Large intestine (tissue), 12 donors: ENCODE measurements at places on chromosomes 2 and 18. TPM values are rescaled to one million over a fixed set of nuclear protein-coding genes. Genes with fewer than 3 reads are reported as not detected.

DNA sequence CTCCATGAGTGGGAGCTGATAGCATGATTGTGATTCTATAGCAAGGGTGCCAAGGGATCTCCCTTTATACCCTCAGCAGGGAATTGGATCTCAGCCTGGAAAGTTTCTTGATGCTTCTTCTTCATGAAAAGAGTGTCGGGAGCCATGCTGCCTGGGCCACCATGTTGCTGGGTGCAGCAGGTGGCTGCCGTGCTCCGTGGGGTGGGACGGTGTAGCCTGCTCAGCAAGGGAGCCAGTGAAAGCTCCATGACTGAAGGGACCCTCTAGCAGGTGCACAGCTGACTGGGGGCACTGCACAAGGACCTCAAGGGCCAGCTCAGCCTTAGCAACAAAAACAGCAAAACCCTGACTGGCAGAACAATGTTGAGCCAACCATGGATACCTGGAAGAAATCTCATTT, 368.9 kb upstream of the HS6ST1 start:
- no peak for DNase-seq

- DNase-seq, result no peak
Observed at GRCh38 chr18:48947560-48947959, 3.2 kb downstream of the SMAD7 start.

GRCh38 chr2:200172944-200173581, 133.4 kb upstream of the SPATS2L start:
- DNase-seq, result no peak

- no peak for DNase-seq
Observed at GRCh38 chr18:6734726-6735430, 5.4 kb downstream of the ARHGAP28 start.

DNA sequence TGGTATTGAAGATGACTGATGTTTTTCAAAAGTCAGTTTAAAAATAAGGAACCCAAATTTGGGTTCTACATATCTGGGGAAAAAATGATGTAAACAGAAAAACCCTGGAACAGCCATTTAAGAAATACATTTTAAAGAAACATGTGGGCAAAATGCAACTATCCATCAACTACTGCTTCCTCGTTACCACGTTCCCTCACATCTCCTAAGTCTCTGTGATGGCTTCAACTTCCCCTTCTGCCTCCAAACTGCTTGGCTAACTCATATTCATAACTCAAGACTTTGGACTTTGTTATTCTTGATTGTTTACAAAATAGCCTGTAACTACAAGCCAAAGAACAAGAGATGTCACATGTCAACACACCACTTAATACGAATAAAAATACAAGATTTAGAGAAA, 116.3 kb downstream of the DYM start:
- DNase-seq, result no peak

GRCh38 chr2:184339966-184340365, 258.4 kb upstream of the ZNF804A start:
- no peak for DNase-seq

DNA sequence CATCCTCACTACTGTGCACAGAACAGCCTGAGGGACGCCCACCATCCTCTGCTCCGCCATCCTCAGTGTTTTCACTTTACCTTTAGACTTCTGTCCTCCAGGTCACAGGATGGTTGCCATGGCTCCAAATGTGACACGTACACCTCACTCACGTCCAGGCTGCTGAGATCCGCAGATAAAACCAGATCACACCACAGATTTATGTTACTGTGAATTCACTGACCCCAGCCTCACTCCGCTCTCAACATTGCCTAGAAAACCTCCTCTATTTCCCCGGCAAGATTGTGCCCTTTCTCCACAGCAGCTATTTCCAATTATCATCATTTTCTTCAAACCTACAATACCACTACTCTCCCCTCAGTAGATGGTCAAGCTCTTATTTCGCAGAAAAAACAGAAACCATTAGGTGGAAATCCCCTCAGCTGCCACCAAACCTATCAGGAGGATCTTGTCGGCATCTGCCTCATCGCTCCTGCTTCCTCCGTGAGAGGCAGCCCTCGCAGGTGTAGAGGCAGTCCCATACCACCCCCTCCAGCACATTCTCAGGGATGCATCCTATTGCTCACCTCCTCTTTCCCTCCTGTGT, 49.8 kb upstream of the SLC1A4 start:
- no peak for DNase-seq

- no peak for DNase-seq
Observed at GRCh38 chr2:219728991-219729487, 101.6 kb downstream of the SLC4A3 start.

DNA sequence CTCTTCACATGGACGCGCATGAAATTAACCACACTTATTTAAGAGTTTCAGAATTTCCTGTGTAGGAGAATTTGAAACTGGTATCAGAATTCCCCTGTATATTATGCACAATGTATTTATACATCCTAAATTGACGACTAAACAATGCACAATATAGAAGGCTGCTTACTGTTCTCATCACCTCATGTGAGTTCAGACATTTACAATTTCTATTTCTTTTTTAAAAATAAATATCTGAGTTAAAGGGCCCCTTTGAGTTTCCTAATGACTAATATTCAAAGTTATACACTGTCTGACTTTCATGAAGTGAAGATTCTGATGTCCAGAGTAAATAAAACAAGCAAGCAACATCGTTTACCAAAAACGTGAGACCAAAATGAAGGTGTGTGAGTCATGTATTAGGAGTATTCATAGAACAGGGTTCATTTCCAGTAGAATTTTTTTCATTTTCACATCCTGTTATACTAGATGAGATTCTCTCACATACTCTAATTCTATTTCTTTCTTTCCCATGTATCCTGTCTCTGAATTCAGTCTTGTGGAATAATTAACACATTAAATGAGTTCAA, 406.2 kb downstream of the NUP35 start:
- no peak for DNase-seq

DNA sequence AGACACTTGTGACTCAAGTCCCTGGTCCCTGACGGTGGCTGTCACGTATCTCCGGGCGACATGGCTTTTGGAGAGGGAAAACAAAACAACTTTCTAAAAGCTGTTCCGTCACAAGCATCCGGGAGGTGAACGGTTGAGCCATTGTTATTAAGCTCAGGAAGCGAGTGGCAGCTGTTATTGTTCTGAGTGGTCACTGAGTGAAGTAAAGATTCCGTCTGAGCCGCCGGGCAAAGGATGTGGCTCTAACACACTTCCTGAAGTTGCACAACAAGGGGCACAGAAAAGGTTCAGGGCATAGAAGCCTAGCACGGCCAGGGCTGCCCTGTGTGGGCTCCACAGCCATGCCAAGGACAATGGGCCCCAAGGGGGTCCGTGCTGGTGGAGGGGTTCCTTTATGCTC, 24.3 kb downstream of the INPP5D start:
- DNase-seq, result no peak

DNA sequence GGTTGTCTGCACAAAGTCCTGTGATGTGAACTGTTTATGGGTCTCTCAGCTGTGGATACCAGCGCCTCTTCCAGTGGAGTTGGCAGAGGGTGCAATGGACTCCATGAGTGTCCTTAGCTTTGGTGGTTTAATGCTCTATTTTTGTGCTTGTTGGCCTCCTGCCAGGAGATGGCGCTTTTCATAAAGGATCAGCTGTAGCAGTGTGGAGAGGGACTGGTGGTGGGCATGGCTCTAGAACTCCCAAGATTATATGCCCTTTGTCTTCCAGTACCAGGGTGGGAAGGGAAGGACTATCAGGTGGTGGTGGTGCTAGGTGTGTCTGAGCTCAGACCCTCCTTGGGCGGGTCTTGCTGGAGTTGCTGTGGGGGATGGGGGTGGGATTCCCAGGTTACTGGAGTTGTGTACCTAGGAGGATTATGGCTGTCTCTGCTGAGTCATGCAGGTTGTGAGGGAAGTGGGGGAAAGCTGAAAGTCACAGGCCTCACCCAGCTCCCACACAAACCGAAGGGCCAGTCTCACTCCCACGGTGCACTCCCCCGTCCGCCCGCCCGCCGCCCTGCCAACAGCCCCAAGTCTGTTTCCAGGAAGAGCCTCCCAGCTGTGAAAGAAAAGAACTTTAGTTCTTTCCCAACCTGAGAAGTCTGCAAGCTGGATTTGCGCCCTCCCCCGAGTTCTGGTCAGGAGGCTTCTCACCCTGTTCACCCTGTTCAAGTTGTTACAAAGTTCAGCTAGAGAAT, 108.1 kb downstream of the MARCO start:
- peak; percentile 54 for DNase-seq

GRCh38 chr2:105606081-105606480, 138.6 kb upstream of the NCK2 start:
- DNase-seq, result no peak

DNA sequence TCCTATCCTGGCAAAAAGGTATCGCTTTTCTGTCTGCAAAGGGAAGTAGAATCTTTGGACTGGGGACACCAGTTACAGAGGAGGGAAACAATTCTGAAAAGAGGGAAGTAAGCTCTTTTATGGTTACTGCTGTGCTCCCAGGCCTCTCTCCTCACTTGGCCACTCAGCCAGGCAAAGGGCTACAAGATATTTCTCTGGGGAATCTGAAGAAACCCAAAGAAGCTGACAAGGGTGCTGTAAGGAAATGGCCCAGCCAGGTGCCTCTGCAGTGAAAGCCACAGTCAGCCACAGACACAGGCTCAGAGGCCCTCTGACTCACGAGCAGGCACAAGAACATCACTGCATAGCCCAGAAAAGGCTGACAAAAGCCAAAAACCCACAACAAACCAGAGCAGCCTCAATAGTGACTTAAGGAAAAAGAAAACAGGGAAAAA, 5.8 kb downstream of the HDLBP start:
- no peak for DNase-seq

DNA sequence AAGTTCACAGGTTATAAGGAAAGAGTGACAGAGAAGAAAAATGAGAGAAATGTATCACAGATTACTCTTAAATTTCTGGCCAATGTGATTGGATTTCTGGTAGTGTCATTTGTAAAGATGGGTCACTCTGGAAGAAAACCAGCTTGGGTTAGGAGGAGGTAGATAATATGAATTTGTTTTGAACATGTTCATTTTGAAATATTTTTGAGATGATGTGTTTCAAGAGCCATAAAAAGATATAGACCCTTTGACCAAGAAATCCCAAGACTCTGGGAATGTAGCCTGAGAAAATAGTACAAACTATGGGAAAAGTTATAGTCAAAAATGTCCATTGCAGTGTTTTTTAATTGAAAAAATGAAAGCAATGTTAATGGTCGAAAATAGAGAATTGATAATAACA, 70.7 kb downstream of the CALCRL start:
- DNase-seq, result no peak

DNA sequence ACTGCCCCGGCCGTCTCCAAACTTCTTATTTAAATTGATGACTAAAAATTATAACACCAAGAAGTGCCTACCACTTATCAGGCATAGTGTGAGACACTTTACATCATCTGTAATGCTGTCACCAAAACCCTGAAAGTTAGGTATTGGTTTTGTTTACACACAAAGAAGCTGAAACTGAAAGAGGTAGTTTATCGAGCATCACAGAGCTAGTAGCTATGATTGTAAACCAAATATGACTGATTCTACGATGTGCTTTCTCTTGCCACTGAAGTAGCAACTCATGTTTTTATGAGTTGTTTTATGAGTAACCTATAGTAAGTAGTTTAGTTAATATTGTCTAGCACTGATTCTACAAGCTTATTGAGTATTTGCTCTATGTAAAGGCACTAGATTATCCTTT, 31.5 kb downstream of the DYNC1I2 start:
- DNase-seq, result no peak

DNA sequence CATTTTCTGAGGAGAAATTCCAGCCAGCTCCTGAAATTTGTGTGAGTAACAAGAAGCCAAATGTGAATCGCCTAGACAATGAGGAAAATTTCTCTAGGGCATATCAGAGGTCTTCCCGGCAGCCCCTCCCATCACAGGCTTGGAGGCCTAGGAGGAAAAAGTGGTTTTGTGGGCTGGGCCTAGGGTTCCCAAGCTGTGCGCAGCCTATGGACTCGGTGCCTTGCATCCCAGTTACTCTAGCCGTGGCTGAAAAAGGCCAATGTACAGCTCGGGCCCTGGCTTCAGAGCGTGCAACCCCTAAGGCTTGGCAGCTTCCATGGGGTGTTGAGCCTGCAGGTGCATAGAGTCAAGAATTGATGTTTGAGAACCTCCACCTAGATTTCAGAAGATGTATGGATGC, 556.2 kb upstream of the DSEL start:
- DNase-seq, result no peak

GRCh38 chr2:216235896-216236295, 126.7 kb downstream of the XRCC5 start:
- no peak for DNase-seq

DNA sequence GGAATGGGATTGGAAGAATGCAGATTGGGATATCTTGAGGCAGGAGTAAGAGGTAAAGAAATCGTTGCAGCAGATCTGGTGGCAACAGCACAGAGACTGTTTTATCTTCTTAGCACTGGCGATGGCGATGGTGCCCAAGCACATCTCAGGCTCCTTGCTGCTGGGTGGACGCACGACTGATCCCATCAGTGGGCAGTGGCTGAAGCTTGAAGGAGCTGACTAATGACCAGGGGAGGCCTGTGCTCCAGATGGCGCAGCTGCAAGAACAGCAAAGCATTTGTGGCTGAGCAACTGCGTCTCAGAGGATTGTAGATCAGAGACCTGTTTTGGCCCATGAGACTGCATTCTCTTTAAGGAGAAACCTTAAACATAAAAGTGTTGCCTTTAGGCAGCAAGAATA, 54.6 kb downstream of the GALR1 start:
- no peak for DNase-seq

DNA sequence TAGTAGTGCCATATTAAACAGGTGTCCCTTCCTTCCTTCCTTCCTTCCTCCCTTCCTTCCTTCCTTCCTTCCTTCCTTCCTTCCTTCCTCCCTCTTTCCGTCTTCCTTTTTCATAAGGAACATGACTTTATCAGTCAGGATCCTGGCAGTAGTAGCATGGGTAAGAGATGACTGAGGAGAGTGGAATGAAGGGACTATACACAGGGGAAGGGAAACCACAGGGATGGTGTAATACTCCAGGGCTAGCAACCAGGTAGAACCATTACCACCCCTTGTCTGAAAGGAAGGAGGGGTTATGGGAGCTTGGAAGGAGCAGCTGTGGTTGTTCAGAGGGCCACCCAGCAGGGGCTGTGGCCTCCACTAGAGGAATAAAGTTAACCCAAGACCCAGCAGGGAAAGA, 23.2 kb upstream of the KDM3A start:
- no peak for DNase-seq

- no peak for DNase-seq
Observed at GRCh38 chr2:84861539-84861938, 19.3 kb downstream of the TRABD2A start.

GRCh38 chr2:218397463-218397819, 2.2 kb upstream of the CTDSP1 start:
- no peak for DNase-seq

DNA sequence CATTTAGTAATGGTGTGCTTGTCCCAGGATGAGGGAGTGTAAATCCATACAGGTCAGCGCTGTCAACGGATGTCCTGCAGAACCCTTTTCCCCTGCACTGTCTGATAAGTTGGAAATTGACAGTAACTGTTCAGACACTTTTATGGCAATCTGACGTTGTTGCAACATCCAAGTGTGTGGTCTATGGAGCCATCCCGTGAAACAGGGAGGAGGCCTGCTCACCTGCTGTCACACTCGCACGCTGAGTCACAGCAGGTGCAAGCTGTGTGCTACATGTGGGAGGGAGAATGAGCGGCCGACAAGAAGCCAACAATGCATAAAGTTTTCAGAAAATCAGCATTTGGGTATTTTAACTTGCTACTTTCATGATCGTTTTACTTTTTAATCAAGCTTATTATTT, 43.7 kb upstream of the RMDN2 start:
- DNase-seq, result peak; percentile 90

LRRTM1 gene
- polyA plus RNA-seq, result 3.1 TPM

ST6GAL2 gene
- polyA plus RNA-seq, result 5.2 TPM

DNAJC10 gene
- polyA plus RNA-seq, result 168 TPM

ANKRD36 gene
- 14.3 TPM for polyA plus RNA-seq

COL6A3 gene
- 127 TPM for polyA plus RNA-seq

HOXD9 gene
- polyA plus RNA-seq, result 0.88 TPM

PDCD1 gene
- 0.31 TPM for polyA plus RNA-seq
